ENCODE measurements at places on chromosomes 1 and 21.

GRCh38 chr21:32514275-32515055 lies 70.9 kb downstream of the TCP10L start:
- no peak for DNase-seq

DNA sequence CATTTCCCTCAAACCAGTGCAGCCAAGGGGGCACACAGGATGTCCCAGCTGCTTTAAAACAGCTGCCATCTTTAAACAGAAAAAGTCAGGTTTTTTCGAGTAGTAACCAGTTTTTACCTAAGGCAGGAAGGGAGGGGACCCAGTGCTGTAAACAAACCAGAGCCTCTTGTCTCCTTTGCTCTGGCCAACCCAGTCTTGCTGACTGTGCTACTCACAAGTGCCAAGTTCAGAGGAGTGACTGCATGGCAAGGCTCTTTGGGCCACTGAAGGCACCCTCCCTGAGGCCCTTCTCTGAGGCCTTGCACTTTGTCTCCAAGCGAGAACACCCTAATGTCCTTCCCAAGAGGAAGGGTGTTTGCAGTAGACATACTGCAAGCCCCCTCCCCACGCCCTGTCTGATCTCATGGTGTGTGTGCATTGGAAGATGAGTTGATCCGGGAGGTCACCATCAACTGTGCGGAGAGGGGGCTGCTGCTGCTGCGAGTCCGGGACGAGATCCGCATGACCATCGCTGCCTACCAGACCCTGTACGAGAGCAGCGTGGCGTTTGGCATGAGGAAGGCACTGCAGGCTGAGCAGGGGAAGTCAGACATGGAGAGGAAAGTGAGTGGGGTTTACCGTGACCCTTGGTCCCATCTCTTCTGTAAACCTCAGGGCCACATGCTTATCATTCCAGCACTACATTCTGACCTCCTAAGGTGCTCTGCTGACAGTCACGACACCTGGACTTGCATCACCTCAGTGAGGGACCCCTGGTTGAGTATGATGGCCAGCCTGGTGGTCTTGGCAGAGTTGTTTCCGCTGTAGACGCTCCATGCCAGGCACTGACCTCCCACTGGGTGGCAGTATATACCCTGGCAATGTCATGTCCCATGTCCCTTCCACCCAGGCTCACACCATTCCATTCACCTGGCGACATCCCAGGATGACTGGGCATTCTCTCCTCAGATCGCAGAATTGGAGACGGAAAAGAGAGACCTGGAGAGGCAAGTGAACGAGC lies 4.7 kb downstream of the DNALI1 start:
- no peak for DNase-seq

DNA sequence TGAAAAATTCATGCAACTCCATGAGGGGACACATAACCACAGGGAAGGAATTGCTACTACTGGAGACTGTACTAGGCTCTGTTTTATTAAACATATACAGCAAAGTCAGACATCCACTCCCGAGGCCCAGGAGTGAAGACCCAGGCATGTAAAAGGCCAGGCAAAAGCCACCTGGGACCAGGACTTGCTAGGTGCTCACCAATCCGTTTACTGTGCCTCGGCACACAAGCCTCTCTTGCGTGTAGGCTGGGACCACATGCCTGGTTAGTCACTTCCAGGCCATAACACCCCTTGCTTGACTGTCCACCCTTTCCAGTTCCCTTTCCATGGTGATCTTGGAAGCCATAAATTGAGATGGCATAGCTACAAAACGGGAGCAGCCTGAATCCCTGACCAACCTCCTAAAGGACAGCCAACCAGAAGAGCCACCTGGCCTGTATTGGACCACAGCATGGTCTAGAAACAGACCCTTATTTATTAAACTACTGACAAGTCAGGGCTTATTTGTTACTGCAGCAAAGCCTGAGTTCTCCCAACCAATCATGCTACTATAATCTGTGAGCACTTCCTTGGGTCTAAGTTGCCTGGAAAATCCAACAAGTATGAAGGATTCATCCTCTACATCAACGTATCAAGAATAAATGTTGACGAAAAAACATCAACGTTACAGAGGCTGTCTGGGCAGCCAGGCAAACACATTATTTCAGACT lies 39.7 kb downstream of the URB1 start:
- no peak for DNase-seq

- DNase-seq, result no peak
Observed at GRCh38 chr1:165484532-165484931, 39.6 kb upstream of the RXRG start.

- no peak for DNase-seq
Observed at GRCh38 chr1:231188072-231188471, 26.2 kb downstream of the TRIM67 start.

Measured in suppressor macrophage treated with lipopolysaccharide for 4 hours (primary cell).